ENCODE measurements at places on chromosomes 5 and 9. TPM values are rescaled to one million over a fixed set of nuclear protein-coding genes. Genes with fewer than 3 reads are reported as not detected.

Gene UCK1
- total RNA-seq = 21.9 TPM

DNA sequence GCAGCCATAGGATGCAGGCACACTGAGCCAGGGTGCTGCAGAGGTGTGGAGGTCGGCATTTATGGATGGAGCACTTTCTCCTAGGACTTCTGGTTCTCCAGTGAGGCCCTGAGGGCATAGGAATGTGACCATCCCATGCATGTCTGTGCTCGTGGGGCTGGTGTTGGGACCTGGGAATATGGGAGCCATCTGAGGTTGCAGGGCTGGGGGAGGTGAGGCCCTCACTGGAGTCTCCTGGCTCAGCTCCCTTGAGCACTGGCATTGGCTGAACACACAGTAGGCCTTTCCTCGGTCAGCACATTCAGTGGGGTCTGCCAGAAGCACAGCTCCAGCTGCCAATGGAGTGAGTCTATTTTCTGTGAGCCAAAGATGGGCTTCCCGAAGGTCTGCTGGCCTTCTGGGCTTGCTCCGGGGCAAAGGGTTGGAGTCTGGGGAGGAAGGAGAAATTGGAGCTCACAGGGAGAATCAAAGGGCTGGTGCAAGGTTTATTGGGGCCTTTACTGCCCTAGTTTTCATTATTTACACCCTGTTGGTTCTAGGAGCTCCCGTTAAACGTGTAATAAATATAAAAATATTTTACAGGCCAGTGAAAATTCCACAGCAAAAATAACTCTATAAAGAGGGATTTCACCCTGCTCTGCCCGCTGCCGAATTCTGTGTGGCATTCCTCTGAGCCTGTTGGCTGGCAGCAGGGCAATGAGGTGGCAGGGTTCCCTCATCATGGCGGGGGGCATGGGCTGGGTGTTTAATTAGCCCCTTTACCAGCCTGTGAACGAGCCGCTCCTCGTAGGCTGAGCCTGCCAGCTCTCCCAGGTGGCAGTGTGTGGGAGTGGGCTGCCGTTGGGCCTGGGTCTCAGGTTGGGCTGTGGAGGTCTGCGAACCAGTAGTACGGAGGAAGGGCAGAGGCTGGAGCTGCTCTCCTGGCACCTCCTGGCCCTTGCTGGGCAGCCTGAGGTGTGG lies 31.6 kb upstream of the PITX1 start:
- no peaks in the 10 kb centered on the region for H3K36me3 ChIP-seq
- no peaks in the 10 kb centered on the region for H3K4me1 ChIP-seq
- H3K27ac ChIP-seq = no peak overlapping the region
- no peak for DNase-seq
- peaks cover 67% of the 10 kb centered on the region for H3K27me3 ChIP-seq

Gene HNRNPAB
- 198 TPM for total RNA-seq

GRCh38 chr9:77438653-77439052 lies 209.5 kb downstream of the GNA14 start:
- H3K36me3 ChIP-seq = no peaks in the 10 kb centered on the region
- H3K27ac ChIP-seq = no peak overlapping the region
- no peak overlapping the region for H3K4me3 ChIP-seq
- peaks cover 3% of the 10 kb centered on the region for H3K27me3 ChIP-seq

GRCh38 chr5:176446884-176447590 lies 1.1 kb upstream of the FAF2 start:
- DNase-seq = peak; percentile 48
- H3K27me3 ChIP-seq = peaks cover 4% of the 10 kb centered on the region
- peaks cover 14% of the 10 kb centered on the region for H3K4me1 ChIP-seq

Gene UGCG
- total RNA-seq = 29.8 TPM

Gene YTHDC2
- 34.0 TPM for total RNA-seq

Gene NUTM2F
- total RNA-seq = 0.31 TPM

DNA sequence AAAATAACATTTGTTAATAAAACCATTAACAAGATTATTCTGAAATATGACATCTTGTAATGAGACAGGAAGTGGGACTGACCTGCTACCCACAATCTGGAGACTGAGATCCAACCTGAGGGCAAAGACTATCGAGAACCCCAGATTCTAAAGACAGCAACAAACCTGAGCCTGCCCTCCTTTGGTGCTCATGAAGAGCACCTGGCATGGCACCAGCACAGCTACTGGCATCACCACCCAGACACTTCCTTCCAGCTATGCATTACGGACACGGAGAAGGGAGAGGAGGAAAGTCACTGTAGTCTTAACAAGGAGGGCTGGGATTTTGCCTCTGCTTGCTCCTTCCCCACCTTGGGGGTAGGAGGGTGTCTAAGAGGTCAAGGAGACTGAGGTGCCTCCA lies 105.5 kb downstream of the AUH start:
- peaks cover 27% of the 10 kb centered on the region for H3K4me1 ChIP-seq
- no peaks in the 10 kb centered on the region for H3K27me3 ChIP-seq
- H3K36me3 ChIP-seq = peaks cover 10% of the 10 kb centered on the region
- H3K27ac ChIP-seq = no peak overlapping the region
- H3K4me3 ChIP-seq = no peak overlapping the region
- no peak for DNase-seq

Gene PCDHB3
- total RNA-seq = 21.6 TPM

GRCh38 chr5:142834504-142834903 lies 64.3 kb downstream of the ARHGAP26 start:
- H3K27me3 ChIP-seq = no peaks in the 10 kb centered on the region
- no peaks in the 10 kb centered on the region for H3K36me3 ChIP-seq
- no peak overlapping the region for H3K4me3 ChIP-seq
- H3K4me1 ChIP-seq = peaks cover 22% of the 10 kb centered on the region

GRCh38 chr9:35308316-35308715 lies 146.5 kb downstream of the UNC13B start:
- H3K4me1 ChIP-seq = no peaks in the 10 kb centered on the region
- peaks cover 6% of the 10 kb centered on the region for H3K27me3 ChIP-seq
- H3K4me3 ChIP-seq = no peak overlapping the region
- no peaks in the 10 kb centered on the region for H3K36me3 ChIP-seq
- DNase-seq = no peak
- no peak overlapping the region for H3K27ac ChIP-seq

DNA sequence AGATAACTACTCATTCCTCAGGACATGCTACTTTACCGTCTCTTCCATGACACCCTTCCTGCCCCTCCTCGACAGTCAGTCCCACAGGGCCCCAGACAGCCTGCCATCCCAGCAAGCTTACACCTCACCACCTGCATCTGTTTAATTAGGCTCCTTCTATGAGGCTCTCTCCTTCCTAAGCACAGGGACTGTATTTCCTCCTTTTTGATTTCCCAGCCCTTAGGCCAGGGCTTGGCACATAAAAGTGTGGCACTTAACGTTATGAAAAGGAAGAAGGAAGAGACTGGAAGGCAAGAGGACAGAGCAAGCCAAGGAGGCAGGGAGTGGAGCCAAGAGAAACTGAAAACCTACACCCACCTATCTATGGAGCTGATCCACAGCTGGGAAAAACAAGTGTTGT lies 146.8 kb downstream of the SIL1 start:
- peaks cover 7% of the 10 kb centered on the region for H3K36me3 ChIP-seq
- no peak for DNase-seq
- H3K4me3 ChIP-seq = no peak overlapping the region
- H3K4me1 ChIP-seq = peaks cover 3% of the 10 kb centered on the region

Gene PCDHGB1
- 1.7 TPM for total RNA-seq

Gene PAEP
- not detected for total RNA-seq

Gene TBC1D2
- 7.3 TPM for total RNA-seq

DNA sequence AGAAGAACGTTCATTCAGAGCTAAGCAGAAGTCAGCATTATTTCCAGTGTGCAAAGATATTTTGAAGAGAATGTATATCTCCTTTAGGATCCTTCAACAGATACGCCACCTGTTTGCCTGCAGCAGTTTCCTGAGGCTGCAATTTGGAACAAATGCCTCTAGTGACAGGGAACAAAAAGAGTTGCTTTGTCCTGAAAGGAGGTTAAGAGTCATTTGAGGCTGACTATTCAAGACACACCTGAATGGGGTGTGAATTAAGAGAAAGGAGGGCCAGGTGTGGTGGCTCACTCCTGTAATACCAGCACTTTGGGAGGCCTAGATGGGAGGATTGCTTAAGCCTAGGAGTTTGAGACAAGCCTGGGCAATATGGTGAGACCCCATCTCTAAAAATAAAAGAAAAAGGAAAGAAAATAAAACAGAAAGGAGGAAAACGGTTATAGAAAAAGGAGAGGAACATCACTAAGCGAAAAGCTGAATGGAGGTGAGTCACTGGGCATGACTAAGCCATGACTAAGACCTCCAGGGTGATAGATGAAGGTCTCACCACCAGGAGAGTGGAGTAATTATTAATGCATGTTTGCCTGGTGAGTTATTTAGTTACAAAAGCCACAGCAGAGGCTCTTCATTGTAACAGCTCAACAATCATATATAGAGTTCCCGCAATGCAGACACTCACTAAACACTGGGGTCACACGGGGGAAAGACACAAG lies 255.2 kb upstream of the TNC start:
- H3K4me3 ChIP-seq = no peak overlapping the region
- peaks cover 8% of the 10 kb centered on the region for H3K4me1 ChIP-seq
- H3K36me3 ChIP-seq = no peaks in the 10 kb centered on the region
- H3K27me3 ChIP-seq = no peaks in the 10 kb centered on the region

DNA sequence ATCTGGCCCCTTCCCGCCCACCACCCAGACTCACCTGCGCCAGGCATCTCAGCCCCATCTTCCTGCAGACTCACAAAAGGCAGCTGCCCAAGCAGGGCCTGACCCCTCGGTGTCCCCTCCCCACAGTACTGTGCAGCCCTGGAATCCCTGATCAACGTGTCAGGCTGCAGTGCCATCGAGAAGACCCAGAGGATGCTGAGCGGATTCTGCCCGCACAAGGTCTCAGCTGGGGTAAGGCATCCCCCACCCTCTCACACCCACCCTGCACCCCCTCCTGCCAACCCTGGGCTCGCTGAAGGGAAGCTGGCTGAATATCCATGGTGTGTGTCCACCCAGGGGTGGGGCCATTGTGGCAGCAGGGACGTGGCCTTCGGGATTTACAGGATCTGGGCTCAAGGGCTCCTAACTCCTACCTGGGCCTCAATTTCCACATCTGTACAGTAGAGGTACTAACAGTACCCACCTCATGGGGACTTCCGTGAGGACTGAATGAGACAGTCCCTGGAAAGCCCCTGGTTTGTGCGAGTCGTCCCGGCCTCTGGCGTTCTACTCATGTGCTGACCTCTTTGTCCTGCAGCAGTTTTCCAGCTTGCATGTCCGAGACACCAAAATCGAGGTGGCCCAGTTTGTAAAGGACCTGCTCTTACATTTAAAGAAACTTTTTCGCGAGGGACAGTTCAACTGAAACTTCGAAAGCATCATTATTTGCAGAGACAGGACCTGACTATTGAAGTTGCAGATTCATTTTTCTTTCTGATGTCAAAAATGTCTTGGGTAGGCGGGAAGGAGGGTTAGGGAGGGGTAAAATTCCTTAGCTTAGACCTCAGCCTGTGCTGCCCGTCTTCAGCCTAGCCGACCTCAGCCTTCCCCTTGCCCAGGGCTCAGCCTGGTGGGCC lies 1.9 kb downstream of the IL13 start:
- DNase-seq = no peak
- peaks cover 35% of the 10 kb centered on the region for H3K4me1 ChIP-seq
- H3K4me3 ChIP-seq = no peak overlapping the region
- H3K27me3 ChIP-seq = peaks cover 33% of the 10 kb centered on the region
- no peaks in the 10 kb centered on the region for H3K36me3 ChIP-seq
- H3K27ac ChIP-seq = no peak overlapping the region

Gene INSL4
- total RNA-seq = not detected

DNA sequence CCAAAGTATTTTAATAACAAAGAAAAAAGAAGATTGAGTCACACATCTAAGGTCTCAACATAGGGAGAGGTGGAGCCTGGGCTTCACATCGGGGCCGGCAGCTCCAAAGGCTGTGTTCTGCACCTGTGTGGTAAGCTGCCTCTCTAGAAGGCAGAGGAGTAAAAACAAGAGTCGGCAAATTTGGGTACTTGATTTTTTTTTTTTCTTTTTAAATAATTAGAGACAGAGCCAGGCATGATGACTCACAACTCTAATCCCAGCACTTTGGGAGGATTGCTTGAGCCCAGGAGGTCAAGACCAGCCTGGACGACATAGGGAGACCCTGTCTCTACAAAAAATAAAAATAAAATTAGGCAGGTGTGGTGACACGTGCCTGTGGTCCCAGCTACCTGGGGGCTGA lies 4.7 kb downstream of the URM1 start:
- H3K4me1 ChIP-seq = peaks cover 21% of the 10 kb centered on the region
- H3K36me3 ChIP-seq = peaks cover 8% of the 10 kb centered on the region
- no peaks in the 10 kb centered on the region for H3K27me3 ChIP-seq
- no peak overlapping the region for H3K27ac ChIP-seq
- no peak overlapping the region for H3K4me3 ChIP-seq
- DNase-seq = no peak

Gene PSAT1
- total RNA-seq = 32.5 TPM

Gene SLU7
- total RNA-seq = 36.9 TPM

Gene TAF11L13
- total RNA-seq = not detected

Gene SCGB3A2
- 0.49 TPM for total RNA-seq

- DNase-seq = no peak
- H3K4me3 ChIP-seq = no peak overlapping the region
- no peaks in the 10 kb centered on the region for H3K36me3 ChIP-seq
- H3K27me3 ChIP-seq = peaks cover 3% of the 10 kb centered on the region
Observed at GRCh38 chr9:136963751-136964150, 11.7 kb downstream of the LCN12 start.

Gene PCDHA13
- total RNA-seq = 5.8 TPM
